Esophagus muscularis mucosa (tissue), 4 donors: ENCODE measurements at places on chromosomes 12 and 14. TPM values are rescaled to one million over a fixed set of nuclear protein-coding genes. Genes with fewer than 3 reads are reported as not detected.

SOCS2 gene
- total RNA-seq = 46.7 TPM

DNA sequence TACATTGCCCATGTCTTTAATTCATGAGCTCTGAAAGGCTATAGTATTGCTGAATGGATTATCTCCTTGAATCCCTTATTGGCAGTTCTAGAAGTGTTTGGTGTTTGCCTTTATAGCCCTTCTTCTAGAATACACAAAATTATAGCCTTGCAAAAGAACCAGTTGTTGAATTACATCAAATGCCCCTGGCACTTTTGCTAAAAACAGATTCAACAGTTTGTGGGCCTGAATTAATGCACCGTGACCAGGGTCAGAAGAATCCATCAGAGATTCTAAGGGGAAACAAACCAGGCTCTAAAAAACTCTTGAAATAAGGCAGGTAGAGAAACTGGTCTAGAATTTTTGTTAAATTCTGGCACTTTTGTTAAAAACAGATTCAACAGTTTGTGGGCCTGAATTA lies 197.8 kb downstream of the SOX5 start:
- DNase-seq = no peak

DNA sequence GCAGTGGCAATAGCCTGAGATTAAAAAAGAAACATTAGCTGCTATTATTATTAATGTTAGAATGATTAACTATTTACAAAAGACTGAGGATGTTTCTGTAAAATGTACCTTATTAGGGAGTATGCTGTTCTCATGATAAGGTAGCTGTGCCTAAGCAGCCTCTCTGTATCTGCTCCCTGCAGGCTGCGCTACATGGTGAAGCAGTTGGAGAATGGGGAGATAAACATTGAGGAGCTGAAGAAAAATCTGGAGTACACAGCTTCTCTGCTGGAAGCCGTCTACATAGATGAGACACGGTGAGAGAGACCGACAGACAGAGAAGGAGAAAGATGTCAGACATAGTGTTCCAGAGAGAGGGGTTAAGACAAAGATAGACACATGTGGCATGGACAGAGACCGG lies 17.4 kb downstream of the PDE1B start:
- DNase-seq = no peak

DNA sequence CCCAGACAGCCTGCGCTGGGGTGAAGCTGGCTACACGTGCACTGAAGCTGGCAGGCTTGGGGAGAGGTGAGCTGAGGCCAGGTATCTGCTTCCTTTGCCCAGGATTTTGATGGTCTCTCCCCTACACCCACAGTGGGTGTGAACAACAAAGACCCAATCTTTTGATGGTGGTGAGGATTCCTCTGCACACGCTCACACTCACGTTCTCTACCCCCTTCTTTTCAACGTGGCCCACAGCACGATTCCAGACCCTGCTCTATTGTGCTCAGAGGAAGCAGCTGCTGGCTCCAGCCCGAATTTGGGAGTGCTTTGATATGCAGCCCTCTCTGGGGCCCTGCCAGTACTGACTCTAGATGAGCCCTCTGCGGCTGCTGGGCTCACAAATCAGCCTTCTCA lies 4.9 kb downstream of the CD9 start:
- DNase-seq = no peak

GRCh38 chr12:119630962-119631550 lies 36.9 kb upstream of the PRKAB1 start:
- DNase-seq = no peak
